Right ventricle myocardium inferior (tissue), 1 donor: ENCODE measurements at places on chromosomes 2 and 18.

DNA sequence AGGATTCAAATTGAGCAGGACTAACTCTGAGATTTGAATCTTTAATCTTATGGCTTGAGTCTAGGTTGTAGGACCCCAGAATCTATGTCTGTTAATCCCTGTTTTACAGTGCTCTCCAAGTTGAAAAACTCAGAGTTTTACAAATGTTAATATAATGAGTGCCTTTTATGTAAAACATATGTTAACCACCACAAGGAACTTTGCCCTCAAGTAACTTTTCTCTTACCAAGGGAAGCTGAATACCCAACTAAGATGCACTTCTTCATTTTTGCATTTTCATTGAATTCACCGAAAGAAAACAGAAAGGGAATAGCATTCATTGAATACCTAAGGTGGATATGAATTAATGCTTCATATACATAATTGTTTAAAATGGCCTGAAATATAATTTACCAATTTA, 338.1 kb downstream of the RPRM start:
- DNase-seq, result no peak

DNA sequence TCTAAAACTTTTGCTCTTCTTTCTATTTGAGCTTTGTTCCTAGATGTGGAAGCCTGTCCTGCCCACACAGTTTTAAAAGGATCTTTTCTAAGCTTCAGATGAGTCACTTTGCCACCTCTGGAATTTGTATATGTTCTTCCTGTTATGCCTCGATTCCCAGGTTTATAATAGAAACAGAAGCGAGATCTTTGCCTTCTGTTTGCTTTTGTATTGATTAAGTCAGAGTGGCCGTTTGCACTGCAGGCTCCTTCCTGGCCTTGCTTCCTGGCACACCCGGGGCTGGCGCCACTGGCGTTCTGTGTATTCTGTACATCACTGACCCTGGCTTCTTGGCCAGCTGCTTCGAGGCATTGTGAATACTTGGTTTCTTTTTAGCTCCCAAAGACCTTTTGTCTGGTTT, 91.8 kb downstream of the MTCL1 start:
- DNase-seq, result no peak

GRCh38 chr2:74430502-74430901, 9.0 kb downstream of the WDR54 start:
- DNase-seq, result no peak

GRCh38 chr2:67836866-67837265, 225.9 kb downstream of the C1D start:
- no peak for DNase-seq

- DNase-seq, result no peak
Observed at GRCh38 chr2:134715932-134716643, 2.7 kb downstream of the TMEM163 start.

- no peak for DNase-seq
Observed at GRCh38 chr2:218375212-218375611, 6.9 kb upstream of the SLC11A1 start.

DNA sequence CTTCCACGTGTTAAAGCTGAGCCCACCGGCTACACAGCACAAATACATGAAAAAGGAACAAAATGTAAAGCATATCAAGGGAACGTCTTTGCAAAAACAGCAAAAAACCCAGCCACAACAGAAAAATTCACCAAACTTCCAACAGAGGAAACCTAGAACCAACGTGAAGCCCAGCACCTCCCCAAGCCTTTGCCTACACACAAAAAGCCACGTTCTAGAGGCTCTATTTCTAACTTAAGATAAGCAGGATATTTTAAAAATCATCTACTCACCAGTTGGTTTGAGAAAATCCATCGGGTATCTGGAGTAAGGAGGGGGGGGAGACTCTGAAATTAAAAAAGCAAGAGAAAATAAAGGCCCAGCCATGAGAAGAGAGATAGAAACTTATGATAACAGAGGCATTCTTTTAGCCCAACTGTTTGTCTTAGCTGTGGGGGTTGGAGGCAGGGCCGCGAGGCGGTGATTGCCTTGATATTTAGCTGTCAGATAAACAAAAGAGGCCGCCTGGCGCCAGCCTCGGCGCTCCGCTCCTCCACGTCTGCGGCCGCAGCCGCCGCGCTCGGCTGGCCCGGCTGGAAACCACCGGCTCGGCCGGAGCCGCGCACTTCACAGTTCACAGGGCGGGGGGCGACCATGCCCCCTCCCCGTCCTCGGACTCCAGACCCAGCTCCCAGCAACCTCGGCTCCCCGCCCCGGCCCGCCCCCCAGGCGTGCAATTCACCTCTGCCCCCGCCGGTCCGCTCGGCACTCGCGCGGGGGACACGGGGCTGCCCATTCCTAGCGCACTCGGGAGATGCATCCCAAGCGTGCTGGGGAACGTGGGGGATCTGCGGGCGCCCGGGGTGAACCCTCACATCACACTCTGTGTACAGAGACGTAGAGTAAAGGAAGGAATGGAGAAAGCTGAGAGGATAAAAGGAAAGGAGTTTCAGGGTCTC, 2.4 kb downstream of the SMAD7 start:
- peak; percentile 76 for DNase-seq

GRCh38 chr2:45845566-45845965, 194.1 kb downstream of the PRKCE start:
- DNase-seq, result no peak

DNA sequence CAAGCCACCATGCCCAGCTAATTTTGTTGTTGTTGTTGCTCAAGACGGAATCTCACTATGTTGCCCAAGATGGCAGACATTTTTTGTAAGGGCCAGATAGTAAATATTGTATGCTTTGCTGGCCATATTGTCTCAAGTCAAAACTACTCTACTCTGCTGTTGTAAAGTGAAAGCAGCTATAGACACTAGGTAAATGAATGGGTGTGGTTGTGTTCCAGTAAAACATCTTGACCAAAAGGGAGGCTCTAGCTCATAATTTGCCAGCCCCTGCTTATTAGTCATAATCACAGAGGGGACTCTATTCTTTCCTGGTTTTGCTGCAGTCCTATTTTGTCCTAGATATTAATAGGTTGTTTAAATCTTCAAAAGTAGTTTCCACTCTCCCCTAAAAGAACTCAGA, 24.5 kb downstream of the MAPRE3 start:
- DNase-seq, result no peak

DNA sequence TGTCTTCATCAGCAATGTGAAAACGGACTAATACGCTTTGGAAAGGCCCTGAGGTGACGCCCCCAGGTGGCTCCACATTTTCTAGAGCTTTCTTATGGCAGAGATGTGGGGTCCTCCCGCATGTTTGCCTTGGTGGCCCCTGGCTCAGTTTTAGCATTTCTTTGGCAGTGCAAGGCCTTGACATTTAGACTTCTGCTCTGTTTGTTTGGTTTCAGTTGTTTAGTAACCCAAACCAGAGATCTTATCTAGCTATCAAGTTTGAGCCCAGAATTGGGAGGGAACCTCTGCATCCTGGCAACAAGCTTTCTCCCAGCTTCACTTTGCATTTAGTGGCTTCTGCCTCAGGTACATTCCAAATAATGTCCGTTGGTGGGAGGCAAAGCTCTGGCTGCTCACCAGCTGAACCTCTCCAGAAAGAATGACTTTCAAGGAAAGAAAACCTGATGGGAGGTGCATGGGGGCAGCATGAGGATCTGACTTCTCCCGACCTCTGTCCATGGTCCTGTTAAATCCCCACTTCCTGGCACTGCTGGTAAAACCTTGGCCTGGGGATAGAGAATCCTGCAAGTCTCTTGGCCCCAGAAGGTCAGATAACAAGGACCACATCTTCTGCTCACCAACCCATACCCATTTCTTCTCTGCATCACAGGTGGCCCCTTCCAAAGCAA, 12.0 kb upstream of the MBP start:
- DNase-seq, result no peak

DNA sequence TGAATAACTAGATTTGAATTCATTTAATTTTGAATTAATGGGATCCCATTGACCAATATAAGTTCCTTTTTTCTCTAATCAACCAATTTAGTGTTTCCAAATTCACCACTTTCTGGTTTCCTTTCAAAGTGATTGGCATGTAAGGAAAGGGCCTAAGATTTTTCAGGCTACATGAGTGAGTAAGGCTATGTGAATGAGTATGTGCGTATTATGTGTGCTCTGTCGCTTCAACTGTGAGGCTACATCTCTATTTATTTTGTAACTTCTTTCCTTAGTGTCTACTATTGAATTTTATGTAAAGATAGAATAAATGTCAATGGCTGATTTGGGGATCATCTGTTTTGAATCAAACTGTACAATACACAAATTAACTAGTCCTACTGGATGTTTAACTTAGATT, 110.6 kb downstream of the ABCA12 start:
- DNase-seq, result no peak

- DNase-seq, result no peak
Observed at GRCh38 chr2:138615257-138615656, 113.7 kb downstream of the SPOPL start.

GRCh38 chr2:78681386-78681785, 344.1 kb upstream of the REG3G start:
- no peak for DNase-seq

GRCh38 chr2:157470321-157470720, 26.4 kb upstream of the CYTIP start:
- no peak for DNase-seq

DNA sequence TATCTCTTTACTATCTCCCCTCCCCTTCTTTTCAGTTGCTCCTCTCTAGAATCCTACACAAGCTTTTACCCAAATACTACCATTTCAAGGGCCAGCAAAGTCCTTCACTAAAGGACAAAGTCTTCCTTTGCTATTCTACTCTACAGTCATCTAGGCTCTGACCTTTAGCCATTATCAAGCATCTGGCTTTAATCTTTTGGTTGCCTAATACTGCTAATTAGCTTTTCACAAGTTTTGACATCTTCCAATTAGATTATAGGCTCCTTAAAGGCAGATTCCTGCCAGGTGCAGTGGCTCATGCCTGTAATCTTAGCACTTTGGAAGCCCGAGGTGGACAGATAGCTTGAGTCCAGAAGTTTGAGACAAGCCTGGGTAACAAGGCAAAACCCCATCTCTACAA, 194.4 kb downstream of the SH3BP4 start:
- no peak for DNase-seq

GRCh38 chr18:76972846-76973519, 150.6 kb downstream of the ZNF236 start:
- DNase-seq, result no peak

DNA sequence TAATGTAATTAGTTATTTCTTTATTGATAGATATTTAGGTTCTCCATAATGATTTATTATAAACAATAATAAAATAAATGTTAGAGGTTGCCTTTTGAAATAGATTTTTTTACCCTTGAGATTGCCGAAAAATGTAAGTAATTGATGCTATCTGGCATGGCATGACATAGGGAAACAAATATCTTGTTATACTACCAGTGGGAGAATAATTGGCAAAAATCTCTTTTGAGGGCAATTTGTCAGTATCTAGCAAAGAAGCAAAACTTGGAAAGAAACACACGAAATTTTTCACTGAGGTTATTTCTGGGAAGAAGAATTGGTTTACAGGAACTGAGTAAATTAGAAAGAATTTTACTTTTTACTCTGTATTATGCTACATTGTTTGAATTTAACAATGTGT, 547.2 kb upstream of the SETBP1 start:
- DNase-seq, result no peak

GRCh38 chr18:52572036-52573000, 232.3 kb downstream of the DCC start:
- no peak for DNase-seq

DNA sequence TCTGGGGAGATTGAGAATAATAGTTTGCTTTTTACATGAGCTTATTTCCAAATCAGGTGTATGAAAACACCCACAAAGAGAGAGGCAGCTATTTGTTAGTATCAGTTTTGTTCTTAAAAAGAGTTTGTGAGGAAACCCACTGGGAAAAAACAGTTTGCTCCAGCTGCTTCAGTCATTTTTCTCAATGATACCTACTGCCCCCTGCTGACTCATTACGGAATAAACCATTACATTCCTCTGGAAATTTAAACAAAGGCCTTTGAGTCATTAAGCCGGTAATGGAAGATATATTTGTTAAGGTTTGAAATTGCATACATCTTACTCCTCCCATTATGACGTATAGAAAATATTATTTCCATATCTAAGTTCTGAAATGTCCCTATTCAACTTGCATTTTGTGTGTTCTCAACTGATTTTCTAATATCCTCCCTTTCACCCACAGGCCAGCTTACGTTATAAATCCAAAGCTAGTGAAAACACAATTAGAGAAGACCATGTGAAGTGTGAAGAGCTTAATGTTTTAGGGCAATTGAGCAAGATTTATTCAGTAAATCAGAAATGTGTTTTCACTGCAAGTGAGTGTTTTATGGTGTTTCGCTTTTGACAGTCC, 761.6 kb downstream of the DSC3 start:
- no peak for DNase-seq
